A172 (cell line): ENCODE measurements at places on chromosomes 3 and 15. TPM values are rescaled to one million over a fixed set of nuclear protein-coding genes. Genes with fewer than 3 reads are reported as not detected.

ANKRD63 gene
- not detected in 2 replicates for total RNA-seq

TRH gene
- total RNA-seq = not detected in 2 replicates

STAC gene
- 1.1 and 1.2 TPM in 2 replicates for total RNA-seq

LTK gene
- total RNA-seq = 4.3 and 5.2 TPM in 2 replicates

CP gene
- total RNA-seq = not detected in 2 replicates

TMOD2 gene
- 7.0 and 7.9 TPM in 2 replicates for total RNA-seq

CAND2 gene
- total RNA-seq = 2.0 and 2.8 TPM in 2 replicates

STRC gene
- total RNA-seq = not detected in 2 replicates

IL20RB gene
- 0.72 and 1.1 TPM in 2 replicates for total RNA-seq

NPAP1 gene
- total RNA-seq = not detected in 2 replicates

EBLN2 gene
- 0.41 and 2.1 TPM in 2 replicates for total RNA-seq

SMCO1 gene
- not detected in 2 replicates for total RNA-seq

SQOR gene
- total RNA-seq = 19.0 and 21.7 TPM in 2 replicates

FEZF2 gene
- total RNA-seq = not detected in 2 replicates

ZBTB47 gene
- total RNA-seq = 16.7 and 17.9 TPM in 2 replicates

ARPC4 gene
- total RNA-seq = 196 and 274 TPM in 2 replicates

PEX11A gene
- total RNA-seq = 6.3 and 7.2 TPM in 2 replicates

CISH gene
- total RNA-seq = 1.1 and 2.3 TPM in 2 replicates

PLCL2 gene
- 3.3 and 4.0 TPM in 2 replicates for total RNA-seq

DLG1 gene
- total RNA-seq = 144 and 148 TPM in 2 replicates

LSM3 gene
- total RNA-seq = 45.3 and 49.4 TPM in 2 replicates

SAXO2 gene
- total RNA-seq = 1.1 and 2.5 TPM in 2 replicates

RBP2 gene
- not detected in 2 replicates for total RNA-seq

ADAMTSL3 gene
- total RNA-seq = not detected in 2 replicates

CCDC13 gene
- total RNA-seq = 0.02 TPM in 1 of 2 replicates, not detected in the other

GP9 gene
- not detected in 2 replicates for total RNA-seq

RAD51 gene
- 13.6 and 15.7 TPM in 2 replicates for total RNA-seq

XCR1 gene
- total RNA-seq = not detected in 2 replicates

FMN1 gene
- total RNA-seq = 0.36 and 0.95 TPM in 2 replicates

UCN2 gene
- 1.3 and 5.0 TPM in 2 replicates for total RNA-seq

GOLGA8T gene
- not detected in 2 replicates for total RNA-seq

KCNMB2 gene
- not detected in 2 replicates for total RNA-seq

TTLL13 gene
- not detected in 2 replicates for total RNA-seq

GADL1 gene
- 0.02 TPM in 1 of 2 replicates, not detected in the other for total RNA-seq

ACP3 gene
- not detected in 2 replicates for total RNA-seq

GCSAM gene
- total RNA-seq = not detected in 2 replicates

POTEB2 gene
- not detected in 2 replicates for total RNA-seq

ALS2CL gene
- total RNA-seq = 5.4 and 5.6 TPM in 2 replicates

MRPL3 gene
- 216 and 247 TPM in 2 replicates for total RNA-seq

TMEM266 gene
- 0.48 and 1.1 TPM in 2 replicates for total RNA-seq

PPIB gene
- 567 and 593 TPM in 2 replicates for total RNA-seq

P4HTM gene
- total RNA-seq = 20.7 and 21.2 TPM in 2 replicates

ACTRT3 gene
- 2.9 and 3.3 TPM in 2 replicates for total RNA-seq

ROBO1 gene
- total RNA-seq = 11.2 and 12.2 TPM in 2 replicates

GOLGA6L1 gene
- not detected in 2 replicates for total RNA-seq

SEMA3B gene
- total RNA-seq = 22.9 and 26.3 TPM in 2 replicates

BCL2A1 gene
- not detected in 2 replicates for total RNA-seq

PPP2R3A gene
- total RNA-seq = 17.3 and 19.1 TPM in 2 replicates

TGM5 gene
- 0.14 TPM in 1 of 2 replicates, not detected in the other for total RNA-seq

ZNF774 gene
- 1.8 and 8.3 TPM in 2 replicates for total RNA-seq

TRPM1 gene
- 0.05 TPM in 1 of 2 replicates, not detected in the other for total RNA-seq

PAQR5 gene
- 5.3 and 9.2 TPM in 2 replicates for total RNA-seq

MKRN3 gene
- 8.0 and 11.1 TPM in 2 replicates for total RNA-seq

ALCAM gene
- 82.1 and 102 TPM in 2 replicates for total RNA-seq
